NCI-H524 treated with DMSO at 0.1 percent for 48 hours (cell line): ENCODE measurements at places on chromosomes 3 and 15.

- DNase-seq, result no peak
These were observed 48.7 kb upstream of the PCSK6 start for GRCh38 chr15:101538177-101538576.

DNA sequence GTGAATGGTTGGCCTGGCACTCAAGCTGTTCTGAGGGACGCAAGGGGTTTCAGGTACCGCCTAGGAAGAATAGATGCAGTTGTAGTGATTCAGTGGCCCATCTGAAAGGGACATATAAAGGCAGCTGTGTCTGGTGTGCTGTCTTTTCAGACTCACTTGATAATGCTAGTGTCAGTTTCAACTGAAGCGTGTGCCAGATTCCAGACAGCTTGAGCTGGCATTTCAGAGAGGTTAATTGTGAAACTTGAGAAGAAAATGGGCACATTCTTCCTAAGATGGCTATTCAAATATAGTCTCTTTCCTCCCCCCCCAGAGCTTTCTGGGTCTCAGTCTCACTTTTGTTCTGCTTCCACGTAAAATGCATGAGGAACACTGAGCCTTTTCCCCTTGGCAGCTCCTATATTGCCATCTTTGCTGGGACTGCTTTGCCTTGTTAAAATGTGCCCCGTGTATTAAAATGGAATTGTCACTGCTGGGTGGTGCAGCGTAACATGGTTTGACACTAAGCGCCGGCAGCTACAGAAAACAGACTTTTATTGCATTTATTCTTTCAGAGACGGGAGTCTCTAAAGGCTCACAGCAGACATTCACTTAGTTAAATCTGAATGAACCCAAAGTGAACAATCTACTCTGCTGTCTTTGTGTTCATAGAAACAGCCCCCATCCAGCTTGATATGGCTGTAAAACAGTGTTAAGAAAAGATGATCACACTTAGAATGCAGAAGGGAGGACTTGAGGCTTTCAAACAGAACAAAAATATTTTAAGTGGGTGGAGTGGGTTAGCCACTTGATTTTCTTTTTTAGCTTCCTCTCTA lies 478.7 kb downstream of the RBMS3 start:
- DNase-seq, result peak; percentile 71

GRCh38 chr3:20916951-20917606 lies 731.1 kb upstream of the SGO1 start:
- DNase-seq, result no peak

DNA sequence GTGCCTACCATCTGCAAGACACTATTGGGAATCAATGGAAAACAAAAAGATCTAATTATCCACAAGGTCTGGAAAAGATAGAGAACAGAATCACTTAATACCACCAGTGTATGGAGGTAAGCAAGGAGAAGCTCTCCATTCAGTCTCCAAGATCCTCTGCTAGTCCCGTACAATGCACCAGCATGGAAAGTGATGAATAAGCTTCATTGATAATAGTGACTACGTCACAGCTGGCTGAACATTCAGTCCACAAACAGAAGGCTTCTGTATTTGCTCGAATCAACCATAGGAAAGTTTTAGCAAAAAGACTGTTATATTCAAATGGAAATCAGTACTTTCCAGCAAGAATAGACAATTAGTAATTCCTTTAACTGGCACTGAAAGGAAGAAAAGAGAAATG lies 42.9 kb downstream of the IGSF11 start:
- no peak for DNase-seq

- no peak for DNase-seq
These were observed 55.5 kb upstream of the MRPS22 start for GRCh38 chr3:139288266-139288821.

- DNase-seq, result no peak
These were observed 16.5 kb downstream of the LMCD1 start for GRCh38 chr3:8518138-8518537.

- DNase-seq, result no peak
These were observed 107.6 kb upstream of the ARHGEF3 start for GRCh38 chr3:56909349-56909748.

- no peak for DNase-seq
These were observed 16.2 kb downstream of the MB21D2 start for GRCh38 chr3:192901435-192901834.

DNA sequence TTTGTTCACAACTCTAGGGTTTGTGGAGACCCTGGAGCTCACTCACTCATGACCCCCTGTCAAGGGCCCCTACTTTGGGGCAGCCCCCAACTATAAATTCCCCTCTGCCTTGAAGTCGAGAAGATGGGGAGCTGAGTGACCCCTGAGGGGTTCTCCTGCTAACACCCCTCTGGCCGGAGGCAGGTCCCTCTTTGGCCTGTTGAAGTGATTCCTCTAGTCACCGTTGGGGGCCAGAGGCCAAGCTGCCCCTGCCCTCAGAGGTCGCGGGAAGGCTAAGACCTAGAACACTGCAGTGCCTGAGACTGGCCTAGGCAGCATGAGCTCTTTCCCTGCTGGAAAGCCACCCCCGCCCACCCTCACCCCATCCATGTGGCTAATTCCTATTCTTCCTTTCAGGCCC lies 15.4 kb upstream of the SKOR1 start:
- DNase-seq, result no peak

DNA sequence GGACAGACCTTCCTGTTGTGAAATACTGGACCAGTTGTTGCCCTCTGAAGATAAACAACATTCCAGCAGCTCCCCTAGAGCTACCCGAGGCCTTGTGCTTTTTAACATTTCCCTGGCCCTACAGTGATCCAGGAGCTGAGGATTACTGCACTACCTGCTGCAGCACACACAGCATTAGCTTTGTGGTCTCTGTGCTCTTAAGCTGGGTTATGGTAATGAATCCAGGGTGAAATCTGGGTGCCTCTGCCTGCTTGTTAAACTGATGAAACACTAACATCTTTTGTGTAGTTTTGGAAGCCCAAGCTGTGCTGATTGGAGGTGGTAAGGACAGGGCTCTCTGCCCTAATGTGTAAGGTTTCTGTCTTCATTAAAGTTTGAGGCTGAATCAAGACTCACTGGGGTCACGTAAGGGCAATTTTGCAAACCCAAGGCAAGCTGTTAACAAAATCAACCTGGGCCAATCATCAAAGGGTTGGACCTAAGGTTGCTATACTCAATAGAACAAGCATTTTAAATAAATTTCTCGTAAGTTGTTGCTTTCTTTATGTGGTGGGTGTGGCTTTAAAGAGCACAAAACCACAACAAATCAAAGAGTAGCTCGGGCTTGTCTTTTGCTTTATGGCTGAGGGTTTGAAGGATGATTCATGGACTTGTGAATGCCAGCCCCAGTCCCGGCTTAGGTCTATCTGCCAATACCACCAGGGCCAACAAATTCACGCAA lies 183.9 kb downstream of the TPRG1 start:
- DNase-seq, result no peak

- DNase-seq, result no peak
These were observed 5.6 kb downstream of the SCAMP2 start for GRCh38 chr15:74867466-74868038.

DNA sequence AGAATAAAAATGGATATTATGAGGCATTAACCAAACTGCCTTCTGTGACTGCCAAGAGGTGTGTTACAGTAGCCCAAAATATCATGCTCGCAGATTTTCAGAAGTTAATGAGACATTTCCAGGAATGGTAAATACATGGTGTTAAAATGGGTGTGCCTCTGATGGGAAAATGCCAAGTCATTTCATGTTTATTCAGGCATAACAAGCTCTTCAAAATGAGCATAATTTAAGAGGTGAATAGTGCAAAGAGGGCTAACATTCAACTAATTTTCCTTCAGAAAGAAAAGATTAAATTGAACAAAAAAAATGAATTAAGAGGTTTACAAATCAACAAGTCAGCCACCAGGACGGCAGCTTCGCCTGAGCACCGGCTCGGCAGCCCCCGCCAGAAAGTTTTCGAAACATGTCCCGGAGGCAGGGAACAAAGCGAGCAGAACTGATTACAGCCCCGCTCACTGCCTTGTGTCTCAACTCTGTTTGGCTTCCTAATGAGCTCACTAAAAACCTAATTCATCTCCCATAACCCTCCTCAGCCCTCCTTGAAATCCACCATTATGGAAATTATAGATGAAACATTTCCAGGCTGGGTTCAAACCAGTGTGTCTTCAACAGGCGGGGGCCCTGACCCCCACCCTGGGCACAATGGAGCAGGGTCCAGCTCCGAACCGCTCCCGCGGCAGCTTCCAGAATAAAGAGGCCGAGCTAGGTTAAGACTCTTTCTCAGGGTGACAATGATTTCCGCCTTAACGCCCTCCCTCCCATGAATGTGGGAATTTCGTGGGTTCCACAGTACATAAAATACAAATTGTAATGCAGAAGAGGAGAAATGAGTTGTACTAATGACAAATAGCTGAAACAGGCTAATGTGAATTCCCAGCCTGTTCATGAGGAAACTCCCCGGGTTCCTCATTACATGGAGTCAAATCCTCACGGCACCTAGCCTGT lies 43.9 kb downstream of the MEIS2 start:
- no peak for DNase-seq

DNA sequence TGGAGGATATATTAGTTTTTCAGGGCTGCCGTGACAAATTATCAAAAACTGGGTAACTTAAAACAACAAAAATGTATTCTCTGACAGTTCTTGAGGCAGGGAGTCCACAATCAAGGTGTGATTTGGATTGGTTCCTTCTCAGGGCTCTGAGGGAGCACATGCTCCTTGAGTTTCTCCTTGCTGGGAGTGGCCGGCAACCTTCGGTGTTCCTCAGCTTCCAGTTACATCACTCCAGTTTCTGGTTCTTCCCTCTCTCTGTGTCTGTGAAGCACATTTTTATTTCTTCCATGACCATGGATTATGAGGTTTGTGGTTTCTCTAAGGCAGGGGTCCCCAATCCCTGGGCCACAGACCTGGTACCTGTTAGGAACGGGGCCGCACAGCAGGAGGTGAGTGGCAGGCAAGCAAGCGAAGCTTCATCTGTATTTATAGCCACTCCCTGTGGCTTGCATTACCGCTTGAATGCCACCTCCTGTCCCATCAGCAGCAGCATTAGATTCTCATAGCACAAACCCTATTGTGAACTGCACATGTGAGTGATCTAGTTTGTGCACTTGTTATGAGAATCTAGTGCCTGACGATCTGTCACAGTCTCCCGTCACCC lies 24.3 kb downstream of the LRRC28 start:
- no peak for DNase-seq

GRCh38 chr3:123152687-123153086 lies 49.1 kb upstream of the SEC22A start:
- DNase-seq, result no peak
